ENCODE measurements at places on chromosomes 2 and 18.

GRCh38 chr2:48417856-48418838 lies 111.8 kb upstream of the STON1 start:
- DNase-seq: no peak

DNA sequence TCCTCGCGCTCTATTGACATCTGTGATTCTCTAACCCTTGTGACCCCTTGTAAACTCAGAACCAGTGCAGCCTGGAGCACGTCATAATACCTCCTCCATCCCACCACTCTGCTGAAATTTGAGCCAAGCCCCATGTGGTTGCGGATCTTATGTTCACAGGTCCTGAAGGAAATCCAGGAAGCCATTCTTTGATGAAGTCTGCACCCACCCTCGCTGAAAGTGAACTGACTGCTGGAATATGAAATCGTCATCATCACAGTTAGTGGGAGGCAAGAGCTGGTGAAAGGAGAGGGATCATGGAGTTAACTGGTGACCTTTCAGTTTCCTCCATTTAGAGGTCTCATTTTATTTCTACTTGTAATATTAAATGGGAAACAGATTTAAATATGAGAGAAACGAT lies 21.6 kb downstream of the ZEB2 start:
- DNase-seq: no peak

DNA sequence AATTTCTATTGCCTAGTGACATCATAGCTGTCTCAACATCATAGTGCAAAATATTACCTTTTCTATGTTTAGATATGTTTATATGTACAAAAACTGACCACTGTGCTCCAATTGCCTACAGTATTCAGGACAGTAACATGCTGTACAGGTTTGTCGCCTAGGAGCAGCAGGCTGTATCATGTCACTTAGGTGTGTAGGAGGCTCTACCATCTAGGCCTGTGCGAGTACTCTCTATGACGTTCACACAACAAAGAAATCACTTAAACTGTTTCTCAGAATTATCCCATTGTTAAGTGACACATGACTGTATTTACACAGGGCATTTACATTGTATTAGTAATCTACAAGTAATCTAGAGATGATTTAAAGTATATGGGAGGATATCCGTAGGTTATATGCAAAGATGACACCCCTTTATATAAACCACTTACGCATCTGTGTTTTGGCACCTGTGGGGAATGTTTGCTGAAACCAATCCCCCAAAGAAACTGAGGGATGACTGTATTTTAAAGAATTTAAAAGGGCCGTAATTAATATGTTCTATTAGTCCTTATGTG lies 24.7 kb downstream of the IL1R2 start:
- no peak for DNase-seq

GRCh38 chr2:222842491-222843174 lies 18.2 kb upstream of the ACSL3 start:
- no peak for DNase-seq

- no peak for DNase-seq
These were observed 518.0 kb downstream of the ADCYAP1 start for GRCh38 chr18:1422634-1423033.

DNA sequence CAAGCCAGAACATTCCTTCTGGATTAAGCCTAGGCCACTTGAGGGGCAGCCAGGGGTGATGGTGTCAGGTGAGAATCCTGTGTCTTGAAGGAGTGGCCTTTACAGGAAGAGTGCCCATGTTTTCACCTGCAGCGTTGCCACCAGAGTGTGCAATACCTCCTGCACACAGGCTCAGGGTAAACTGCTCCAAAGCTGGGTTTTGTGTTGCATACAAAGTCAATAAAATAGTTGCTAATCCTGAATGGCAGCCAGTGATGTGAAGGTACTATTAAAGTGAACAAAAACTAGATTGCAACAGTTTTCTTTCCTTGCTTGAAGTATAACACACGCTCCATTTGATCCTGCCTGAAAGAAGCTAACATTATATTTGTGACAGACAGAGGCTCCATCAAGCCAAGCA lies 64.4 kb upstream of the NRP2 start:
- DNase-seq: no peak

GRCh38 chr2:74387346-74387745 lies 7.2 kb upstream of the DCTN1 start:
- no peak for DNase-seq
